Stimulated activated CD4-positive, alpha-beta T cell treated with anti-CD3 and anti-CD28 coated beads, Interleukin-12 subunit alpha, Interleukin-12 subunit beta, amount 100 ng/mL, for 48 hours (primary cell): ENCODE measurements at places on chromosomes 1 and 21.

- no peak for DNase-seq
Observed at GRCh38 chr1:230430499-230430898, 4.4 kb upstream of the PGBD5 start.

GRCh38 chr1:182292193-182292741 lies 99.3 kb downstream of the GLUL start:
- DNase-seq, result no peak

- peak; percentile 47 for DNase-seq
Observed at GRCh38 chr1:52636721-52637695, 4.0 kb downstream of the SHISAL2A start.

DNA sequence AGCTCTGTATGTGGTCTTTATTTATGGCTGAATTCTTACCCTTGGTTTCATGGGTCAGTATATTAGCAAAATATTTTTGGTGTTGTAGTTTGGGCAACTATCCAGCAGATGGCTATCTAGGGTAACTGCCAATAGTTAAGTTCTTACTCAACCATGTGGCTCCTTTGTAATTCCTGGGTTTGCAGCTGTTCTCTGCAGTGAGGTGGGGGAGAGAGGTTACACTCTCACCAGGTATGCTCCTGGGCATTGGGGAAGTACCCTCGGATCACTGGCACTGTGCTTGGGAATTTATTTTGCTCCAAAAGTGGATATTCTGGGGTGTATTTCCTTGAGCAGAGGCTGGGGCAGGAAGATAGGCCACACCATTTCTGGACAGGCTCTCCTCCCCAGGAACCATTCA lies 436.7 kb upstream of the TMPRSS15 start:
- DNase-seq, result no peak

DNA sequence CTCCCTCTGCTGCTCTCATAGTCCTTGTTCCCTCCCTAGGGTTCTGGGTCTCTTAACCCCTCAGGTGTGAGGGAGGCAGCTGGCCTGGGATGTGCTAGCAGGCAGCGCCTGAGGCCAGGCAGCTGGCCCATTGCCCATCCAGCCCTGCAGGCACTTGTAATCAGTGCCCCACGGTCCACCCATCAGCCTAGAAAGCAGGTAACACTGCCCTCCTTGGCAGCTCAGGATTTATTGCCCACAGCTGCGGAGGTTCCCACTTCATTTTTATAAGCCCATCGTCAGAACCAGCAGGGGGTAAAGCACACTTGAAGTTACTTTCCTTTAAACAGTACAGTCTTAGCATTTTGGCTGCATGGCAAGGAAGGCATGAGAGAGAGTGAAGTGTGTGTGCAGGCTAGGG lies 70.6 kb downstream of the TMEM53 start:
- DNase-seq, result no peak

GRCh38 chr1:18727956-18728355 lies 97.3 kb downstream of the PAX7 start:
- no peak for DNase-seq

DNA sequence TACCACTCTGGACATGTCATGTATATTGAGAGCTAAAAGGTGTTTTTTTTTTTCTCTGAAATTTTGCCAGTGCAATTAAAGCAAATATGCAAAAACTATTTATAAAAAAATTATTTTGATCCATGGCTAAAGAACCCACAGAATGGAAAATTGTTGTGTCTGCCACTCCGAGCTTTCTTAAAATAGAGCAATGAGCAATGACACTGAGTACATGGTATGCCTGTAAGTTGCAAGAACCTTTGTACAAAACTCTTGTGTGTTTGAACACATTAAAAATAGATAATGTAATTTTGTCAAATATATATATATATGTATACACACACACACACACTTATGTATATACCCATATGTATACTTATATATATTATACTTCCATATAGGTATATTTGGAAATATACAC lies 1530.9 kb upstream of the B3GALT2 start:
- no peak for DNase-seq

DNA sequence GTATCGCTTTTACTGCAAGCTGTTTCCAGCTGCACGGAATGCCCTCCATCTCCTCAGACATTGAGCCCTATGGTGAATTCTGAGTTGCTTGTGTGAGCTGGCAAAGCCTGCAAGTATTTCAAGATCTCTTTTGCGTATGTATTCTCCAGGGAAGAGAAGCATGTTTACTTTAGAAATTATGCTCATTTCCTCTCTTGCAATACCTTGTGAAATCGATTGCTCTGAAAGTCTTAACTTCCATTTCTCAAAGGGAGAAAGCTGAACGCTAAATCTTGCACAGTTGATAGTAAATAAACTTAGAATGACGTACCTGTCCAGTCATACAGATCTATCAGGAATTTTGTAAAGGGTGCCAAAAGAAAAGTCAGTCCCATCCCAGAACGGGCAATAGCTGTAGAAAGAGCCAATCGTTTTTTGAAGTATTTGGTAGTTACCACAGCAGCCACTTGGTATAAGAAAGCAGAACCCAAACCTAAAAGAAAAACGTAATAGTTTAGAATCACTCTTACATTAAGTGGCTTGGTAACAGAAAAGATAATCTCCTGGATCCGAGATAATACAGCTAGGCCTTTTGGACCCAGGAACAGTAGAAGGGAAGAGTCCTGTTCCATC lies 10.0 kb downstream of the SLC16A4 start:
- DNase-seq, result no peak

GRCh38 chr1:150567341-150567716 lies 12.1 kb downstream of the MCL1 start:
- no peak for DNase-seq

DNA sequence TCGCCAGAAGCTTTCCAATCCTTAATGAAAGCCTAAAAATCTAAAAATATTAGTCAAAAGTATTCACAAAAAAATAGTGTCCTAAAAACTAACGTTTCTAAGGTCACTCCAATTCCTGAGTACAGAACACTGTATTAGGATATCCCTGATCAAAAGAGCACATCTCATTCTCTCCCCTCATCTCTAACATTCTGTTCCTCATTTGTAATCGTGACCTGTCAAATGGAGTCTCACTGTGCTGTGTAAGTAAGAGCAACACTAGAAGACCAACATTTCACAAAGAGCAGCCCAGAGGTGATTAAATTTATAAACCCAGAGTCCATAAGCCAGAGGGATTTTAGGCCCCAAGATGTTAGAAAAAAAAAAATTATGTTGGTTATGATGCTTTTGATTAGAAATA lies 26.3 kb downstream of the RGS2 start:
- no peak for DNase-seq

DNA sequence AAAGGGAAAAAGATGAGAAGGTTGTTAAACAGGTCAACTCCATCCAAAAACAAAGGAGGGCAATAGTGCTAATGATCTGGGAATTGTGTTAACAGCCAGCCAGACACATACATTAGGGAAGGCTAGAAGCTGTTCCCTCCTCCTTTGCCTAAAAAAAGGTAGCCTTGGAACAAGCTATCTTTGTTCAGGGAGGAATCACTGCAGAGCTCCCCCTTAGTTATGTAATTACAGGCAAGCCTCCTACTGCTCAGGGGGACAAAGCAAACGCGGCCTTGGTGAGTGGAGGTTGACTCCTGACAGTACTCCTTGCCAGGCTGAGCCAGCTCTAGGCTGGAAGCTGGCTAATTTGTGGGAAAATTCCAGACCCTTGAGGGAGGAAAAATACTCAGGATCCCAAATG lies 97.6 kb downstream of the VAV3 start:
- DNase-seq, result no peak

DNA sequence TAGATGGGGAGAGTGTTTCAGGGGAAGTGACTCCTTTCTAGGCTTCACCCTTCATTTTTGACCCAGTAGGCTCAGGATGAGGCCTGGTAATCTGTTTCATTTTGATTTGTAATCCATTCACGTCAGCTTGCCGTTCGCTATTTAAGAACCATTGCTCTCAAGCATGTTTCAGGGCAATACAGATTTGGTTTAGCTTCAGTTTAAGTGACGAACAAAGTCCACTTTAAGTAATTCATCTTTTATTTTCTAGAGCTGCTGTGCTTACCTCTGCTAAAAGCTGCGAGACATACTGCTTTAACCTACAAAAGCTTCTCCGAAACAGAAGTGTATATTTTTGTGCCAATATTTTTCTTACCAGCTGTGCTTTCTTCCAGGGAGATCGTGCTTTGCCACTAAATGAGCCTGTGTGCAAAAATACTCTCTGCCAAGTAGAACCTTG lies 8.9 kb upstream of the FMO3 start:
- DNase-seq, result no peak

DNA sequence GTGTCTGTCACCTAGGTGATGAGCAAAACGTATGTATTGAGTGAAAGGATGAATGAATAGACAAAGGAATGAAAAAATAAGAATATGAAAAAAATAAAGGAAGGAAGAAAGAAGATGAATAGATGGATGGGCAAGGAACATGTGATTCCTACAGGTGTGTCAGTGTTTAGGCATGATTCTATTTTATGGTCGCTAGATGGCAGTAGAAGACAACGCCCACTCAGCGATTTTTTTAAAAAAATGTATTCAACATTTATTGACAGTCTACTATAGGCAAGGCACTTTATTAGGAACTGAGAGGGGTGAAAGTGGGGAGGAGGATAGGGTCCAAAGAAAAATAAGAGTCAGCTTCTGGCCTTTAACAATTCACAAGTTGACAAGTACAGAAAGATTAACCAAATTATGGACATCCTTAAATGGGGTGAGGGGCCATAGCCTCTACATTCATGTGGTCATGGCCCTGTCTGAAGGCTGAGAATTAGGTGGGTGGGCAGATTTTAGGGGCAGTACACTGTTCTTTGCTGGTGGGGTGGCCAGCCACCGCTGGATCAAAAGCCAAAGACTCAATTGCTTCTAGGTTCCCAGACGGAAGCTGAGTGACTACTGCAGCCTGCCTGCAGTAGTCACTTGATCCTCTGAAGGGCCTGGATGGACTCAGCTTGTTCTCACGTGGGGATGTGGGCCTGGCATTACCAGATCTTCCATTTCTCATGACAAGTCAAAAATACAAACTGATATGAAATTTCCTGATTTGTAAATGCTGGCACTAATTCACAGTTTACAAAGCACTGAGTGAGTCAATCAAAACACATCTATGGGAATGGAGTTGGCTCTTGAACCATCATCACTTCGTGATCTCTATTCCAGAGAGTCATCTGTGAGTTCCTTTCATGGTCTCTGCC lies 83.9 kb downstream of the FASLG start:
- no peak for DNase-seq

GRCh38 chr1:172383536-172383935 lies 36.9 kb upstream of the C1orf105 start:
- no peak for DNase-seq

DNA sequence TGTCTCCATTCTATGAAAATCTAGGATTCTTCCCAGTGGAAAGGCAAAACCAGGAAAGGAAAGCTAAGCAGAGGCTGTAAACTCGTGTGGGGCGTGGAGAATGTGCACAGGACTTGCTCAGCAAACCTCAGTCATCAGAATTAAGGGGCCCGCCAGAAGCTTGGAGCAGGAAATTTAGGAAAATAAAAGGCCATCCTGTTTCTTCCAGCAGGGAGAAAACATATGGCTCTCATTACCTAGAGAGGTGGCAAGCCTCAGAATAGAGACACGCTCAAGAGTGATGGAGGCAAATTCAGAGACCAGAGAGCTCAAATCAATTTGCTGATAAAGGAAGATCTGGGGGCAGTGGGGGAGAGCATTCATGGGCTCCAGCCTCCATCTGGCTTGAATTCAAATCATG lies 151.9 kb upstream of the KLHDC7A start:
- no peak for DNase-seq

- no peak for DNase-seq
Observed at GRCh38 chr1:210412240-210412639, 83.5 kb downstream of the HHAT start.

GRCh38 chr1:229142471-229142870 lies 128.4 kb upstream of the RAB4A start:
- no peak for DNase-seq

GRCh38 chr1:234114648-234115307 lies 210.3 kb downstream of the SLC35F3 start:
- peak; percentile 23 for DNase-seq

GRCh38 chr1:24768873-24769605 lies 23.8 kb downstream of the CLIC4 start:
- no peak for DNase-seq

GRCh38 chr1:6953907-6954364 lies 168.7 kb downstream of the CAMTA1 start:
- no peak for DNase-seq

- no peak for DNase-seq
Observed at GRCh38 chr1:162035241-162035640, 11.6 kb upstream of the OLFML2B start.
